8988T (cell line): ENCODE measurements at places on chromosomes 3 and 15.

DNA sequence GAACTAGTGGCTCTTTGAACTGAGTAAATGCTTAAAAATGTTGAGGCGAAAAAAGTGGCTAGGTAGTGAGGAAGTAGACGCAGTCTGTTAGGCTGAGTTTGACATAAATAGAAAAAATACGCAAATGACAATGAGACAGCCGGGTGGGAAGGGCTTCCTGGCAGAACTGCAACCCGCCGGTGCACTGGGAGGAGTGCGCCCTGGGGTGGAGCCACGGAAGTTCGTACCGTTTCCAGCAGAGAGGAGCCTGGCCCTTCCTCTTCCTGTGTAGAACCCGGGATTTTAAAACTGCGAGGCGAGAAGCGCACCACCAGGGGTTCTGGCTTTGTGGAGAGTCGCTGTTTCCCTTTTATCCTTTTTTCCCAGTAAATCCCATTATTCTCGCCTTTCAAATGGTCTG lies 602.6 kb downstream of the PYDC2 start:
- no peak for DNase-seq

- no peak for DNase-seq
Measured at GRCh38 chr3:27939940-27940339, 217.8 kb upstream of the EOMES start.

DNA sequence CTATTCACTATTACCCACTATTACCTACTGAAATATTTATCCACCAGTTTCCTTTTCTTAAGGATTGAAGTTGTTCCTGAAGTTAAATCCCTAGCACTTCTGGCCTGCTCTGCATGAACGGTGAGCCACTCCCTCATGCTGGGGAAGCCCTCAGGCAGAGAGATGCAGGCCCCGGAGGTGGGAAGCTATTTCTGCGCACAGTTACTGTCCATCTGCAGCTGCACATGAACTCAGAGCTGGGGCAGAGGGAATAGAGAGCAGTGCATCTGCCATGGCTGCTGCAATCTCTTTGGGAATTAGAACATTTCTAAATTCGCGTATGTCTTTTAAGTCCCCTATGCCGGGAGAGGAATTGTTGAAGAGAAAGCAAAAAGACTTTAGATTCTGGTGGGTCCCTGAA lies 6.3 kb upstream of the GALNT15 start:
- DNase-seq = no peak

DNA sequence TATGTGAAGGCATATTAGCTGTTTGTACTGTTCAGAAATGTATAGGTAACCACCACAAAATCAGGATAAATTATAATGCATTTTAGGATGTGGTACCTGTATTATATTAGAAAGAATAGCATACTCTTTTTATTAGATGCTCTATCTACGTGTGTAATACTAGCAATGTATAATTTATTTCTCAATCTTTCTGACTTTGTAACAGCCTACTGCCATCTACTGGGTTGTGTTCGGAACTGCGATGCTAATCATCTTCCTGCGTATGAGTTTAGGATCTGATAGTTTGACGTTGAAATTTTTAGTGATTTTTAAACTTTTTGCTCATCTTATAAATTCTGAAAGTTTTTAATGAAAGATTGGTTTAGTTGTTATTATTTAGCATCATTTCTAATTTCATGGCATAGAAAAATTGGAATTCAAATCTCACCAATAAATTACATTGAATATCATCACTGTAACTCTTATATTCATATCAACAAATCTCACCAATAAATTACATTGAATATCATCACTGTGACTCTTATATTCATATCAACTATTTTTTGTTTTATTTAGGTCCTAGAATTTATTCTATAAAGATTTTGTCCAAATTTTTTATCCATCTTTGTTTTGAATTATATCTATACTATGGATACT lies 322.7 kb upstream of the ZNF717 start:
- no peak for DNase-seq

DNA sequence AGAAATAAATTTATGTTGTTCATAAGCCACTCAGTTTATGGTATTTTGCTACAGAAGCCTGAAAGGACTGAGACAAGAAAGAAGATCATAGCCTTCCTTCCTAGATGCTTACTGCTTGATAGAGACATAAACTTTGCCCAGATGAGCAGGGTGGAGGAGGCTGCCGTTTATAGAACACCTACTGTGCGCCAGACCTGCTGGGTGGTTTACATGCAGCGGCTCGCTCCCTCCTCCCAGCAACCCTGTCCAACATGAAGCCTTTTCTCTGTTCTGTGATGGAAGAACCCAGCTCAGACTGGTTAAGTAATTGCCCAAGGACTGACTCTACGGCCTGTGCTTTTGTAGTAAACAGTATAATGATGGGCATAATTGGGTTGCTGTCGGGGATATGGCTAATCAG lies 37.0 kb downstream of the CORO2B start:
- DNase-seq = no peak

DNA sequence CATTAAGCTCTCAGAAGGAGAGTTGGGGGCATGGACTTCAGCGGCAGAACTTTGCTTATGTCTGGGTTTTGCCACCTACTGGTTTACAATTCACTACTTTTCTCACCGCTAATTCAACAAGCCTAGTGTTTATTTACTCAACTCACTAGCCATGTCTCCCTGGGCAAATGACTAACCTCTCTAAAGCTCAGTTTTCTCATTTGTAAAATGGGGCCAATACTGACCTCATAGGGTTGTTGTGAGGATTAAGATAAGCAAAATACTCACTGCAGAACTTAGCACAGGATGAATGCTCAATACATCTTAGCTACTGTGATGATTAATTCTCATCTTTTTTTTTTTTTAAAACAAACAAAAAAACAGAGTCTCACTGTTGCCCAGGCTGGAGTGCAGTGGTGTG lies 106.3 kb downstream of the CADPS start:
- DNase-seq = no peak
